ENCODE measurements at places on chromosomes 5 and 9.

DNA sequence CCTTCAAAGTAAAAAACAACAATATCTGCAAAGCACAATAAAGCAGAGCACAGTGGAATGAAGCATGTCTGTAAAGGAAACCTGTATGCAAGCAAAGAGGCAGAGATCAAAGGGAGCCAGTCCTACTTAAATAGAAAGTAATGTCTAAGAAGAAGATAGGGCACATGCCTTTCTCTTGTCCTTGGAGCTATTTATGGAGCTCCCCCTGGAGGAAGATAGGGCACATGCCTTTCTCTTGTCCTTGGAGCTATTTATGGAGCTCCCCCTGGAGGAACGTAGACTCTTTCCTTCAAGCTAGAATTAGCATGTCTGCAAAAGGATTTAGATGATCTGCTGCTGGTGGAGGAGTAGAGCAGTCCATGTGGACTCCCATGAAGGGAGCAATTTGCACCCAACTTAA, 168.1 kb upstream of the RASEF start:
- DNase-seq, result no peak

DNA sequence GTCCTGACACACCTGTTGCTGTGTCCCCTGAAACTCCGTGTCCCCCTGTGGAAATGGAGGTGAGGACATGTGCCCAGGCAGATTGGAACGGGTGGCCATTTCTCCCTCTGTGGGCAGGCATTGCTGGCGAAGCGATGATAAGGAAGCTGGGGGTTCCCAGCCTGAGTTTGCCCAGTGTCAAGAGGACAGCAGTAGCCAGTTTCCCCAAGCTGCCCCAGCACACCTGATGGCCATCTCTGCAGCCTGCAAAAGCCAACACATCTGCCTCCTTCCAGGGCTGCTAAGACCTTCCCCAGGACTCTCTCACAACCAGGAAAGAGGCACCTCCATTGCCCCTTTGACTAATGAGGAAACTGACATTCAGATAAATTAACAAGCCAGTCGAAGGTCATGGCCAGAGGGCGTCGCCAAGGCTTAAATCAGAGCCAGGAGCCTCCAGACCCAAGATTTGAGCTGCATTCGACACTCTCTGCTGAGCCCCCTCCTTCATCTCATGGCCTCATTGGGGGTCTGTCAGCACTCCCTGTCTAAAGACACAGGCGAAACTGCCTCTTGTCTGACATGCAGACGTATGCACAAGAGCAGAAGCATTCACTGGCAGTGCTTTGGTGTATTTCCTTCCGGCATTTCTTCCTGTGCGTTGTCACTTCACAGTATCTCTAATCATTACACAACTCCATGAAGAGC, 10.4 kb upstream of the WNK2 start:
- no peak for DNase-seq

- DNase-seq, result no peak
Observed at GRCh38 chr5:171357843-171358242, 29.8 kb upstream of the NPM1 start.

- DNase-seq, result no peak
Observed at GRCh38 chr9:96025995-96026602, 150.6 kb downstream of the ERCC6L2 start.

DNA sequence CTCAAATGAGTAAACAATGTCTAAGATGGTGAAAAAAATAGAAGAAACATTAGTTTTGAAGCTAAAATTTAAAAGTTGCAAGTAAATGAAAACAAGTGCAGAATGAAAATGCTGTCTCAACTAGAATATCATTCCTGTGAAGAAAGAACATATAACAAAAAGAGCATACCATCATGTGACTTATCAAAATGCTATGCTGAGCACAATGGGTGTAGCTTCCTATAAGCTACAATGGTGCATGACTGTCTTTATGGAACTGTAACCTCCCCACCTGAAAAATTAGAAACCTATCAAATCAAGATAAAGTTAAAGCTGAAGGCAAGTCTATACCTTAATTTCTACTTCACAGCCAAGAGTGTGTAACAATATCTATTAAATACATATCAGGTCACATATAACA, 192.0 kb downstream of the AP3B1 start:
- no peak for DNase-seq

- no peak for DNase-seq
Observed at GRCh38 chr9:132885720-132886333, 7.1 kb downstream of the SPACA9 start.

DNA sequence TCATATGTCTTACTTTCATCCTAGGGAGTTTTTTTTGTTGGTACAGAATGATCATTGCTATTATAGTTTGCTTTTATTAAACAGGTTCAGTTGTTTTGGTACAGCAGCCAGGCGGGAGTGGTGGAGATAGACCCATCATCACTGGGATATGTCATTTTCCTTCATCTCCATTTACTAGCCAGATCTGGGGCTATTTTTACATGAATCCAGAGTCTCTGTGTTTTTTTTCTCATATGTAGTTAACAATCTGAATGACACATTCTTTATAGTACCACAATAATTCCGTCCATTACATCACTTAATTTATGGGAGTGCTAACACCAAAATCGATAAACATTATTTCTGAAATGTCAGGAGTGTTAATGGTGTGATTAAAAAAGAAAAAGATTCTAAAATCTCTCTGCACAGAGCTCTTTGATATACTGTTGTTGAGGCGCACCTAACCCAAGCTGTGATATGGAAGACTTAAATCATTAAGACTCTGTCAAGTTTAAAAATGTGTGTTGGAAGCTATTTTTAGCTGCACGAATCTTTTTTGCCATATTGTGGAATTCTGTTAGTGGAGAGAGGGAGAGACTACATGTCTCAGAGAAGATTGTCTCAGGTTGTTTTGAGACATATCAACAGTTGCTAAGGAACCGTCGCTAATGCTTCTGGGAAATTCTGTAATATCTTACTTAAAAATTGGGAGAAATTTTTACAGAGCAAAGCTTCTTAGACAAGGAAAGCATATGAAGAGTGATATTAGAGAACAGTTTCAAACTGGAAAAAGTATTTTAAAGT, 59.6 kb downstream of the RPS23 start:
- DNase-seq, result no peak

- no peak for DNase-seq
Observed at GRCh38 chr5:44506561-44506960, 117.3 kb upstream of the FGF10 start.

DNA sequence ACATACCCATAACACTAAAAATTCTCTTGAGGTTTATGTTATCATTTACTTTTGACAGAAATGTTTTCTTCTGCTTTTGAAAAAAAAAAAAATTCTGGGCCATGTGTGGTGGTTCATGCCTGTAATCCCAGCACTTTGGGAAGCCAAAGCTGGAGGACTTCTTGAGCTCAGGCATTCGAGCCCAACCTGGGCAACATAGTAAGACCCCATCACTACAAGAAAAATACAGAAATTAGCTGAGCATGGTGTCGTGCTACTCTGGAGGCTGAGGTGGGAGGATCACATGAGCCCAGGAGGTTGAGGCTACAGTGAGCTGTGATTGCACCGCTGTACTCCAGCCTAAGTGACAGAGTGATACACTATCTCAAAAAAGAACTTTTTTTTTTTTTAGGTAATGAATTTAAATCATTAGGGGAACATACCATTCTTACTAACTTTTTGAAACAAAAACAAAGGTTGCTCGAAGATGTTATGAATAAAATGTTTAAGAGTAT, 148.8 kb upstream of the DMRT1 start:
- no peak for DNase-seq

DNA sequence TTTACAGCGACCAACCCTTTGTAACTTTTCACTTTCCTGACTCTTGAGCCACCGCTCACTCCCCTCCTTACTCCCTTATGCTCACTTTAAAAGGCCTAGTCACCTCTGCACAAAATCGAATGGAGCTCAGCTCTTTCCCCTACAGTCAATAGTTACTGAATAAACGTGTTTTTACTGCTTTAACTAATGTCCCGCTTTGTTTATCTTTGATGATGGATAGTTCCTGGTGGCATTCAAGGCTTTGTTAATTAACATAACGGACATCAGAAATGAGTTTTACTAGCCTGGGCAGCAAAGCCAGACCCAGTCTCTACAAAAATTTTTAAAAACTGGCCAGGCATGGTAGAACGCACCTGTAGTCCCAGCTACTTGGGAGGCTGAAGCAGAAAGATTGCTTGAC, 5.0 kb downstream of the SERINC5 start:
- DNase-seq, result no peak

GRCh38 chr5:133582971-133583370, 29.4 kb downstream of the FSTL4 start:
- no peak for DNase-seq

- no peak for DNase-seq
Observed at GRCh38 chr9:98957826-98958225, 14.1 kb downstream of the COL15A1 start.

GRCh38 chr5:172278356-172278755, 5.2 kb downstream of the UBTD2 start:
- no peak for DNase-seq

- no peak for DNase-seq
Observed at GRCh38 chr5:53714667-53715010, 154.2 kb downstream of the NDUFS4 start.

- peak; percentile 69 for DNase-seq
Observed at GRCh38 chr9:124835026-124835557, 18.2 kb upstream of the WDR38 start.

DNA sequence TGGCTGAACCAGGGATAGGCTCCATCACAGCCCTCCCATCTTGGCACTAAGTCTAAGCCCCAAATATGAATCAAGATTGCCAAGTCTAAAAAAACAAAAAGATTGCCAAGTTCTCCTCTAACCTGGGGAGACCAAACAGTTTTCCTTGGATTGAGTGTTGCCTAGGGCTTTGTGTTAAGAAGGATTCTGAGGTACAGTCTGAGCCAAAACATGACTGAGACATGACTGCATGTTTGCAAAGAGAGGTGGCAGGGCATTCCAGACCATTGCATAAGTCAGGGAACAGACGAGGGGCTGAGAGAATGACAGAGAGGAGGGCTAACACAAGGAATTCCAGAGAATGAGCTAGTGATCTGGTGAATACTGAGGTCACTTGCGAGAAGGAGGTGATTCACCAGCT, 11.4 kb downstream of the LAMC3 start:
- peak; percentile 31 for DNase-seq

GRCh38 chr5:145362266-145362665, 472.9 kb downstream of the PRELID2 start:
- peak; percentile 69 for DNase-seq

DNA sequence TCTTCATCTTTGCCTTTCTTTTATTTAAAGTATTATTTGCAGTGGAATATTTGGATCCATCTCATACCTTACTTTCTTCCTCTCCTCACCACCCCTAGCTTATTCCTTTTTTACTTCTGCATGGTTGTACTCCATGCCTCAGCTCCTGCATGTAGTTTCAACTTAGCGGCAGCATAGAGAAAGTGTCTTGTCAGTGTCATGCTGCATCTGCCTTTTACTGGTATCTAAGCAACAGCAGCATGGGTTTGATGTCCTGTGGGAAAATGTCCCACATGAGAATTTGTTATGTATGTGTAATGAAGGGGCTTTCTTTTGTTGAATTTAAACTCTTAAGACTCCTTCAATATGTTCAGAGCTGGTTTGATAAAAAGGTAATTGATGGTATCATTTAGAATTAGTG, 20.6 kb downstream of the TCERG1 start:
- DNase-seq, result no peak

DNA sequence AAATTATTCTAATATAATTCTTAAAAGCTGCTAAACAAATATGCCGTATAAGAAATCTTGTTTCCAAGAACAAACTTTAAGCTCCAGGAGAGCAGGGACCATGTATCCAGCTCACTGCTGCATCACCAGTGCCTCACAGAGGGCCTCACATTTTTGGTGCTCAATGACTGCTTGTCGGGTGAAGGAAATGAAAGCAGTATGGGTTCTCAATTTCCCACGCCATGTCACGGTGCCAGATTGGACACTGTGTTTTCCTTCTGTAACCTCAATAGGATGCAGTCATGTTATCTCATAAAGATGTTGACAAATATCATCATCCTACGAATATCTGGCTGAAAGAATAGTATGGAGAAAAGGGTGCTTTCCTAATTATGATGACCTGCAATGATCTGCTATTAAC, 64.7 kb downstream of the POU5F2 start:
- no peak for DNase-seq

- DNase-seq, result no peak
Observed at GRCh38 chr5:37808945-37809344, 30.9 kb downstream of the GDNF start.

GRCh38 chr9:123957168-123957721, 27.3 kb upstream of the DENND1A start:
- no peak for DNase-seq

DNA sequence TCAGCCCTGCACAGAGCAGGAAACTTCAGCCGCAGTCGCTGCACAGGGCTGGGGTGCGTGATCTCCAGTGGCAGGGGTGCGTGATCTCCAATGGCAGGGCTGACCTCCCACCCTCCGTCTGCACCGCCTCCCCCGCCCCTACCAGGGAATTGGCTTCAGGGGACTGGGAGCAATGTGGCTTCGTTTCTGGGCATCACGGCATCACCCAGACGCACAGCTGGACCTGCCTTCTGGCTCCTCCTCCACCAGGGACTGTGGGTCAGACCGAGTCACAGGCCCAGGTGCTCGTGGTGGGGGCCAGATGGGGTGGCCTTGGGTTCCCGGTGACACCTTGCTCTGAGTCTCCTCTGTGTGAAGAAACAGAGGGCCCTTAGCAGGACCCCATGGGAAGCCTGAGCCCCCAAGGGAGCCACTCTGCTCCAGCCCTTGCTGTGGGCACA, 51.1 kb downstream of the AHRR start:
- no peak for DNase-seq

DNA sequence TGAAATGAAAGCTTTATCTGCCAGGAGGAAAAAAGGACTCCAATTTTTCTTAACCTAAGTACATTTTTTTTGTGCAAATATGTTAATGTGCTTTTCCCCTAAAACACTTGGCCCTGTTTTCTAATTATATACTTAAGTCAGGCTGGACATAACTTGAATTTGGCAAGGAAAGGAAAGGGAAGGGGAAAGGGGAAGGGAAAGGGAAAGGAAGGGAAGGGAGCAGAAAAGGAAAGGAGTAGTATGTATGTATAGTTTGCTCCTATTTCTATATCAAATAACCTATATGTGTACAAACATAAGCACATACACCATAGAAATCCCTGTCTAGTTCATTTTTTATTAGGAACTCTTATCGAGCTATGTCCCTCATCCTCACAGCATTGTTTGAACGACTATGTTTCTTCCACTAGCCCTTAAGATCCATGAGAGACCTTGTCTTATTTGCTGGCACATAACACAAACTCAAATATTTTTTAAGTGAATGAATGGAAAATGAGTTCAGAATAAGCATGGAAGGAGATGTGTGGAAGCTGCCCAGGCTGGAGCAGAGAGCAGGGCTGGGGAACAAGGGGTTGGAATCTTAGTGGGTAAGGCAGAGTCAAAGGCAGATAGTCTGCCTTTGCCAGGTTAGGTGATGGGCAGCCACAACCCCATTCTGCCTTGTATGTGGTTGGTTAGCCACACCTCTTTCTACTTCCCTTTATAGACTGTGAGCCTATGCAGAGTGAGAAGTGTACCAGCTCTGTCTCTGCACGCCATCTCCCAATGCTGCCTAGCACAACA, 70.0 kb downstream of the KLHL3 start:
- no peak for DNase-seq

Measured in RCC 7860 (cell line).